ENCODE measurements at places on chromosomes 1 and 21. TPM values are rescaled to one million over a fixed set of nuclear protein-coding genes. Genes with fewer than 3 reads are reported as not detected.

CDCP2 gene
- total RNA-seq: not detected

SEMA4A gene
- 0.29 TPM for total RNA-seq

GRIK3 gene
- total RNA-seq: 0.17 TPM

CD5L gene
- not detected for total RNA-seq

RNF2 gene
- total RNA-seq: 20.2 TPM

FCMR gene
- total RNA-seq: 0.23 TPM

HORMAD1 gene
- total RNA-seq: not detected

CFAP74 gene
- not detected for total RNA-seq

SEMA6C gene
- 0.40 TPM for total RNA-seq

DARS2 gene
- total RNA-seq: 42.2 TPM

DNA sequence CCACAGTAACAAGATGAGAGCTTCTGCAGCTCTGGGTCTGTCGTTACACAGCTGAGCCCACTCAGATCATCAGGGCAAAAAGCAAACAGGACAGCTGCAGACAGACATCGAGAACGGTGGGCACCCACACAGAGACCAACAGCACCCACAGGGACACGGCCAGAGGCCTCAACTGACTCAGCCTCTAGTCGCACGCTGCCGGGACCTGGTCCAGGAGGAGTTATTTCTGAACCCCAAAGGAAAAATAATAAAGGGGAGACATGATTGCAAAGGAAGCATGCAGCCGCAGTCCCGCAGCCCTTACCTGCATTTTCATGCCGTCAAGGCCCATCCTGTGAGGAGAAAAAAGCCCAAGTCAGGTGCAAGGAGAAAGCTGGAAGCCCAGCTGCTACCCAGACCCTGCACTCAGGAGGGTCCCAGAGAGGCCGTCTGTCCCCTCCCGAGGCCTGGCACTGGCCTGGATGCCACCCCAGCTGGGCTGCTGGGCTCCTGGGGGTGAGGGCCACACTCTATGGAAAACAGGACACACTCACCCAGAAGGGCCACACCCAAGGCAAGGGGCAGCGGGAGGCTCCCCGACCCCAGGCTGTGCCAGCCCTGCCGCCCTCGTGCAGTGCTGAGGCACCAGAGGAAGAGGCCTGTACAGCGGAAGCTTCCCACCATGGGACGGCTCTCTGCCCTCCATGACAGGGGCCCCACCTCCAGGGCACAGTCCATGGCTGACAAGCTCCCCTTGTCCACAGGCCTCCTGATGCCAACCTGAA, 15.7 kb downstream of the LSS start:
- DNase-seq: no peak

GRCh38 chr1:184648856-184649201, 105.8 kb downstream of the EDEM3 start:
- no peak for DNase-seq

DNA sequence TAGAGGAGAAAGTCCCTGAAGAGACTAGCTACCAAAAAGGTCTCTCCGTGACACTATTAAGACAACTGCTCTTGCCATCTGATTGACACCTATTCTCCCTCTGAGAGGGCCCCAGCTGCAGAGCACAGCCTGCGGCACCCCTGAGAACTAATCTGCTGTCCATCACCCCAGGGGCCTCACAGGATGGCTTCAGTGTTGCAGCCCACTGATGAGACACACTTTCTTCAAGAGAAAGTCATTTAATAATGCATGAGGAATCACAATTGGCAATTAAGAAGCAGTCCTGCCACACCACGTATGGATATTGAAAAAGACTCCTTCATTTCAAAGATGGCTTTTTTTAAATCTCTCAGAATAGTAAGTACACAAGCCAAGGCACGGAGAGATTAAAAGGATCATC, 48.9 kb downstream of the CAPN8 start:
- no peak for DNase-seq

GRCh38 chr1:10520497-10520896, 45.7 kb downstream of the PEX14 start:
- DNase-seq: no peak

- no peak for DNase-seq
Observed at GRCh38 chr1:71184410-71184809, 103.6 kb upstream of the ZRANB2 start.

GRCh38 chr1:201563941-201564340, 25.0 kb downstream of the NAV1 start:
- no peak for DNase-seq

GRCh38 chr1:203451836-203452784, 23.5 kb upstream of the PRELP start:
- no peak for DNase-seq

DNA sequence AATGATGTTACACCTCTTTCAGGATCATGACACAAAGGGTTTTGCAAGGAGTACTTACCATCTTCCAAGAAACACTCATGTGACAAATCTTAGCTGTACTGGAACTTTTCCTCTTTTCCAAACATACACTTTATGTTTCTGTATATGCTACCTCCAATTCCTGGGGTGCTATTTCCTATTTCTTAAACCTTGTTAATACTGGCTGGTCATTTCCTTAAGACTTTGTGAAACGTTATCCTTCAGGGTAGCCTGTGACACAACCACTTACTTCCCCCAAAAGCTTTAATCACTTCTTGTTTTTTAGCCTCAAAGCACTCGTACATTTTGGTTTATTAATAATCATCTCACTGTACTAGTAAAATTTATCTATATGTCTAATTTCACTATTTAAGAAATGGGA, 39.4 kb downstream of the OR10Z1 start:
- no peak for DNase-seq

GRCh38 chr1:204630132-204630905, 55.2 kb downstream of the LRRN2 start:
- DNase-seq: no peak

- no peak for DNase-seq
Observed at GRCh38 chr1:36728051-36728450, 245.3 kb upstream of the CSF3R start.

DNA sequence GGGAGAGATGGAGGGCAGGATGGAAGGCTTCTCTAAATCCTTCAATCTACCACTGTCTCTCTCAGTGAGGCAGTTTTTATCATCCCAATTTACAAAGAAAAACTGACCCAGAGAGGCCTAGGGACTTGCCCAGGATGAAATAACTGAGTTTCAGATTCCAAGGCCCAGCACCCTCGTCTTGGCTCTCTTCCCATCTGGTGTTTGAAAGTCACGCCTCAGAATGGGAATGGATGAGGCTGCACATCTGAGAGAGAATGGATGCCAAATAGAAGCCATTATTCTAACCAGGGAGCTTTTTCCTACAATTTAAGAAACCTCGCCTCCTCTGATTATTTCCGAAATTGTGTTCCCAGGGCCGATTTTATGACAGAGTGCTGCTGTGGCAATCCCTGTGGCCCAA, 10.6 kb upstream of the KCNN3 start:
- DNase-seq: no peak

GRCh38 chr1:234842726-234843641, 233.0 kb upstream of the IRF2BP2 start:
- DNase-seq: no peak

DNA sequence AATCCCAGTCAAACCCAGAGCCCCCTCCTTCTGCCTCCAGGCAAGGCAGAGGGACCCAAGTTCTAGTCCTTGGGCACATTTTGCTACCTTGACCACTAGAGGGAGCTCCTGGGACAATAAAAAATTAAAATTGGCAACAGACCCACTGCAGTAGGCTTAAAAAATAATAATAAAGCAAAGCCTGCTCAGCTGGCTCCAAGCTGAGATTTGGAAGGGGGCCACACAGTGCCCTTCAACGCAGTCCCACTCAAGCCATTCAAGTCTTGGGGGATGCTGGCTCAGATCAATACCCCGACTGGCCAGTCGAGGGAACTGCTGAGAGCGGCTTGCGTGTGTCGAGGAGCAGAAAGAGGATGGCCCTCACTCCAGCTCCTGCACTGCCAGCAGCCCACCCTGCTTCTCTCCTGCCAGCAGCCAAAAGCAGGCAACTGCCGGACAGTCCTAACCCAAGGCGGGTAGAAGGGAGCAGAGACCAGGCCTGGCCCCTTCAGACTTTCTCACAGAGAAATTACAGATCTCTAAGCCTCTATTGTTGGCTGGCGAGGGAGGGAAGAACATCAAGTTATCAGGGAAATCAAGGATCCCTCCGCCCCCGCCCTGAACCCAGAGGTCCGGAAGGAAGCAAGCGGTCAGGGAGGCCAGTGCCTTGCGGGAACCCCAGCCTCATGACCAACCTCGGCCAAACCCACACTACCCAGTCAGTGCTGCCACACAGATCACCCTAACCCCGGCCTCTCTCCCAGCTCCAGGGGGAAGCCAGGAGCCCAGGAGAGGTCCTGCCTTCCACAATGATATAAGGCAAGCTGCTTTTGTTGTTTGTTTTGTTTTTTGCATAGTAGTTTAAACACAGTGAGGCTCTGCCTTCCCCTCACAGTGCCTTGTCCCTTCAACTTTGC, 4.9 kb upstream of the ALDH4A1 start:
- DNase-seq: peak; percentile 55

DNA sequence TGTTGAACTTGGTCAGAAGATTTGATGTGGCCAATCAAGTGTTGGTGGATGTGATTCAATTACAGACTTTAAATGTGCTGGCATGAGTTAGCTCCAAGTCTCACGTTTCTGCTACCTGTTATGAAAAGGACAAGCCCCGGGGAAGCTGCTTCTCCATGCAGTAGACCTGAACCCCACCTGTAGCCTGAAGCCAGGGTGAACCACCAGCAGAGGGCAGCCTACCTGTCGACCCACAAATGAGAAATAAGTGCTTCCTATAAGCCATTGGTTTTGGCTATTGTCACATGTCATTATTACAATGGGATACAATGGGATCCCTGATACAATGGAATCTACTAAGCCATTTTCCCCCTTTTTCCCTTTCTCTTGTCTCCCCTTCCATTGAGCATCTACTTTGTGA, 230.2 kb downstream of the PRDM2 start:
- DNase-seq: peak; percentile 19

- no peak for DNase-seq
Observed at GRCh38 chr1:209807509-209807908, 1.6 kb upstream of the IRF6 start.

- peak; percentile 86 for DNase-seq
Observed at GRCh38 chr1:182617734-182618351, 13.7 kb upstream of the RGS16 start.

DNA sequence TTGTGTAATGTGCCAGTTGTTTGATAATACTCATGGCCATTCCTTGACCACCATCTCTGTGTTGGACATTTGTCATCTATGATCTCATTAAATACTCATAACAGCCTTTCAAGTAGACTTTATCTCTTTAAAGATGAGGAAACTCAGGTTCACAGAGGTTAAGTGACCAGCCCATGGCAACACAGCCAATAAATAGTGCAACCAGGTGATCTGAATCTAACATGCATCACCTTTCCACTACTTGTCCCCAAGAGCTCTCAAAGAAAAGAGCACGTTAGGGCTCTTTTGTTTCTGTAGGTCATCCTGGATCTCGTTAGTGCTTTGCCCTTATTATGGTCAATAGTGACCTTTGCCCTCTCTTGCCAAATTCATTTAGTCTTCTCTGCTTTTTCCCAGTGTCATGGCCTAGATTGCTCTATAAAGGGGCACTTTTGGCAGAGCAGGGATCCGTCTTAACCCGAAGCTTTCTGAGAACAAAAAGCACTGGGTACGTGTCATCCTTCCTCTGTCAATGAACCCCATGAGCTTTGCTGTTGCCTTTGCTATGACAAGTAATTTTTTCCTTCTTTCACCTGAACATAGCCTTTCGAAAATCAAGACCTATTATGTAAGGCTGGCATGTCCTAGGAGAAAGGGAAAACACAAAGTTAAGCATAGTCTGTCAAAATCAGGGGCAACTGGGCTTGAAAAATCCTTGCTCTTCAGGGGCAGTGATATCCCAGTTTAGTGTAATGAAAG, 88.0 kb upstream of the PLXNA2 start:
- DNase-seq: no peak
